ENCODE measurements at places on chromosomes 6 and 20.

GRCh38 chr6:106113256-106113959 is 27.3 kb downstream of the PRDM1 start:
- DNase-seq = no peak

DNA sequence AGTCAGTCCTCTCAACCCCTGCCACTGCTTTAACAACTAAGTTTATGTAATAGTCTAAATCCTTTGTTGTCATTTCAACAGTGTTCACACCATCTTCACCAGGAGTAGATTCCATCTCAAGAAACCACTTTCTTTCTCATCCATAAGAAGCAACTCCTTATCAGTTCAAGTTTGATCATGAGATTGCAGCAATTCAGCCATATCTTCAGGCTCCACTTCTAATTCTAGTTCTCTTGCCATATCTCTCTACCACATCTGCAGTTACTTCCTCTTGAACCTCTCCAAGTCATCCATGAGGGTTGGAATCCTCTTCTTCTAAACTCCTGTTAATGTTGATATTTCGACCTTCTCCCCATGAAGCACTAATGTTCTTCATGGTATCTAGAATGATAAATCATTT is 57.9 kb upstream of the FOXO3 start:
- no peak for DNase-seq

DNA sequence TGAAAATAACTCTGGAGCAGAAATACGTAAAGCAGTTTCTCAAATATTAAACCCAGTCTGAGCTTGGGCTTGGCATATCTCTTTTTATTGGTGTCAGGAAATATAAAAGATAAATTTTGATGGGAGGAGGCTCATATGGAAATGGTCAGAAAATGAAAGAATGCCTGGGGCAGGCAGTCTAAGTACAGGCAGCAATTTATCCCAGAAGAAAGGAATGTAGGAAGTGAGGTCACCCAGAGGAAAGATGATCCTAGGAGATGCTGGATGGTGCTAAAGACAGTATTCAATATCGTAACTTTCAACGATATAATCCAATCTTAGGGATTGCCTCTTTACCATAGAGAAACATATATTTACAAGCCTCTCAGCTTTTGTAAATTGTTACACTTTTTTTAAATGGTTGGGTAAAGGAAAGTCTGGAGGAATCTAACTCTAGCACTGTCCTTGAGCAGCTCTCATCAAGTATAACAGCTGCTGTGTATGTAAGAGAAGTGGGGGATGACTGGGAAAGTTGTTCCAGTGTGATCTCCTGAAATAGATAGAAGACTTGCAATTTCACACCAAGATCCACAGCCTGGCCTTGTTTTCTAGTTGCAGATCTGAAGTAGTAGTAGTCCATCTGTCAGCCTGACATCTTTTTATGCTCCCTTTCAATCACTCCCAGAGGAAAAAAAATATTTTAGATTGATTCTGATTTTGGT is 256.9 kb upstream of the SASH1 start:
- DNase-seq = no peak

DNA sequence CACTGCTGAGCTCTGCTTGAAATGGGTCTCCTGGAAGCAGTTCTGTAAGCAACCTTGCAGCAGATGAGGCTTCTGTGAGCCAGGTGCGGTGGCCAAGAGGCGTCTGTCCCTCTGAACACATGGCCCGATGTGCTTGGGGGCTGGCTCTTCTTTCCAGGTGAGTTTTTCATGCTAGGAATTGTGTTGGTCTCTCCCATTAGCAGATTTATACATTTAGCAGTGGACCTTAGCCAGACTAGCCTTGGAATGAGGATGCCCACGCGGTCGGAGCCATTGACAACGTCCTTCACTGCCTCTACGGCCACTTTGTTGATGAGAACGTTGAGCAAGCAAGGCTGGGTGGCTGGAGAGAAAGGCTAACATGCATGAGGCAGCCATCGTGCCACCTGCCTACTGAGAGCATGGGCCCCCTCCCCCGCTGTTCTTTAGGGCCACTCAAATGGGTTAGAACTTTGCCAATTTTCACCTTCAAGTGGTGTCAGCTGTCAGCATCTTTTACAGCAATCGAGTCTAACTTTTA is 33.5 kb downstream of the ERMARD start:
- DNase-seq = no peak

GRCh38 chr20:36824142-36824940 is 50.8 kb upstream of the DSN1 start:
- no peak for DNase-seq

DNA sequence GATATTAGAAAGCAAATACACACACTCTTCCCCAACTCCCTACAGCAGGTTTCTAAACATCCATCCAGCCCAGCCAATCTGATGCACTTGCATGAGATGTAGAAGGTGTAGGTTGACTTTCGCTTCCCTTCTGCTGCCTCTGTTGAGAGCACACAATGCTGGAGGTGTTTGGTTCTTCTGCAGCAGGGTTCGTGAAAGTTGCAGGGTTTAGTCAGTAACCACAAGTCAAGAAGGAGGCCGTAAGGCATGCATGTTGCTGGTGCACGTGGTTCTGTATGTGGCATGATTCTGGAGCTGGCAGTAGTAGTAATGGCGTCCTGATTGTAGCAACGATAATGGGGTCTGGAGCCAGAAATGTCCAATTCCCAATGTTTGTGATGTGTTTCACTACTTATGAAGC is 53.0 kb downstream of the DEK start:
- DNase-seq = no peak

GRCh38 chr6:167861424-167861823 is 34.7 kb downstream of the AFDN start:
- DNase-seq = no peak

DNA sequence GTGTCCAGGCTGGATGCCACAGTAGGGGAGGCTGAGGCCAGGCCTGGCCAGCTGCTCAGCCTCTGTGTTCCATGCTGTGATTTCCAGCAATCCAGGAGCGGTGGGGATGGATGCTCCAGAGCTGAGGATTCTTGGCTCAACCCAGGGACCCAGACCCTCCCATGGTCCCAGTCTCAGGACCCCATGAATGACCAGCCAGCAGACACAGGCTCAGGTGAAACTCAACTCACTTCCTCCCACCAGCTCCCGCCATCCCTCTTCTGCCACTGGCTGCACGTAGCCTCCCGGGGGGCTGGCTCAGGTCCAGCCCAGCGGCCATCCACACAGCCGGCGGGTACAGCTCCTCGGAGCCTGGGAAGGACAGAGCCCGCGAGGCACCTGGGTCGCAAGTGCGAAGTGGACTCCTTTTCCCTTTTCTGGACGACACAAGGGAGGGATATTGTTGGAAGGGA is 54.5 kb upstream of the DACT2 start:
- no peak for DNase-seq

DNA sequence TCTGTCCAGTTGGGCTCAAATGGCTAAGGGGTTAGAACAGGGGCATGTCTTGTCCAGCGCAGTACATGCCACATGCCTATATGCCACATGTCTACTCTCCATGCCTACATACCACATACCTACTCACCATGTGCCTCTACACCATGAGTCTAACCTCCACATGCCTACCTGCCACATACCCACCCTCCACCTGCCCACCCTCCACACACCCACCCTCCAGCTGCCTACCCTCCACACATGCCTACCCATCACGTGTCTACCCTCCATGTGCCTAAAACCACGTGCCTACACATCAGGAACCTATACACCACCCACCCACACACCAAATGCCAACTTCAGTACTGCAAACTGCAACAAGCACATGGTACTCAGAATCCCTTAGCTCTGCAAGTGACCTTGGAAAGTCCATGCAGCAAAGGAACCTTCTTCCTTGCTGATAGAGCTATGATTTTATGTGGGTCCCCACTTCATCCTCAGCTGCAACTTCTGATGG is 113.0 kb upstream of the CST7 start:
- DNase-seq = no peak

GRCh38 chr6:40583709-40584108 is 3.5 kb downstream of the LRFN2 start:
- DNase-seq = no peak

DNA sequence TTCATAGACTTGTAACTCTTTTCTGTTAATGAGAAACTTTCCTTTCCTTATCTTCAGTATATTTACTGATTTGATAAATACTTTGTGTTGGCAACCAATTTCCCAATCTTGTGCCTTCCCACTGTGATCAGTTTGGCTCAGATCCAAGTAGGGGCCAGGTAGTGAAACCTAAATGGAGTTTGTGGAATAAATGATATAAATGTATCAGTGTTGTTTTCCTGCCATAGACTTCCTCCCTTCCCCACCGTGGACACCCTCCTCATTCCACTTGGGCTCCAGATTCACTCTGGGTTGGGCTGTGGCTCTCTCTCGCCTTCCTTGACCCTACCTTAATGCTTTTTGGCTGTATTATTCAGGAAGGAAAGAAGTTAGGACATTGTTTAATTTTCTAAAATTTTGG is 1.3 kb downstream of the ZKSCAN3 start:
- no peak for DNase-seq

- no peak for DNase-seq
Observed at GRCh38 chr20:38197619-38198018, 32.5 kb upstream of the TGM2 start.

DNA sequence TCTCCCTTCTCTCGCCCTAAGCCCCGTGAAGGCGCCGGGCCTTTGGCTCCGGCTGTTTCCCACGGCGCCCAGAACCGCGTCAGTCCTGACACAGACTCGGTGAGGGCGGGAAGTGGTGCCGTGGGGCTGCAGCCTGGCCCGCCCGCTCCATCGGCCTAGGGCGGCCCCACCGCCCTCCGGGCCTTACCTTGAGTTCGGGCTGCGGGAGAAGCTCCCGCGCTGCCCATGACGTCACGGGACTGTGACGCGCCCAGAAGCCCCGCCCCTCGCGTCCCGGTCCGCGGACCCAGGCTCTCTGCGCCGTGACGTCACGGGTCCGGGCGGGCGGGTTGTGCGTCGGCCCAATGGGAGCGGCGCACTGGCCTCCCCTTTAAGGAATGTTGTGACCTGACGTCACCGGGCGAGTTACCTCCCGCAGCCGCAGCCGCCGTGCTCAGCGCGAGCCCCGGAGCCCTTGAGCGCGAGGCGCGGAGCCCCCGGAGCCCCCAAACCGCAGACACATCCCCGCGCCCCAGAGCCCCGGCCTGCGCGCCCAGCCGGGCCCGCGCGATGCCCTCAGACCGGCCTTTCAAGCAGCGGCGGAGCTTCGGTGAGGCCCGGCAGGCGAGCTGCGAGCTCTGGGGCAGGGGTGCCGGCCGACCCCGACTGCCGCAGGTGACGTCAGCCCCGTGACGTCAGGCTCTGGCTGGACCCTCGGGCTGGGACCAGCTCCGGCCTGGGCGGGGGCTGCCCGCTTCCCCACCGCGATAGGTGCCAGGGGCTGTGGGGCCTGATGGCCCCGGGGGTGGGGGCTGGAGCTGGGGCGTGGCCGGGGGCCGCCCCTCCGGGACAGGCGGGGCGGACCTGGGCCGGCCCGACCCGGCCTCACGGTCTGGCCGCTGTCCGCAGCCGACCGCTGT is at the start of gene MAP1LC3A:
MAP1LC3A (plus strand) TSS at position 399 of the 899 bp plus-strand sequence; CDS start at position 550, 151 bp downstream.
- peak; percentile 88 for DNase-seq

DNA sequence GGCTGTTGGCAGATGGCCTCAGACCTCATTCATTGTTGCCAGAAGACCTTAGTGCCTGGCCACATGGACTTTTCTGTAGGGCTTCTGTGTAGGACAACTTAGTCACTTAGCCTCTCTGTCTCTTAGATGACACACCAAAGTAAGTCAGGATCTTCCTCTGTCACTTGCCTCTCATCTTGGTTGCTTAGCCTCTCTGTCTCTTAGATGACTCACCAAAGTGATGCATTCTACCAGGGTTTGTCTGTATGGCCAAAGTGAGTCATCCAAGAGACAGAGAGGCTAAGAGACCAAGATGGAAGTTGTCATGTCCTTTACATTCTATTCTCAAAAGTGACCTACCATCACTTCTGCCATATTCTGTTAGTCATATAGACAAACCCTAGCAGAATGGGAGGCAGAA is 255.9 kb upstream of the DEFB112 start:
- no peak for DNase-seq

DNA sequence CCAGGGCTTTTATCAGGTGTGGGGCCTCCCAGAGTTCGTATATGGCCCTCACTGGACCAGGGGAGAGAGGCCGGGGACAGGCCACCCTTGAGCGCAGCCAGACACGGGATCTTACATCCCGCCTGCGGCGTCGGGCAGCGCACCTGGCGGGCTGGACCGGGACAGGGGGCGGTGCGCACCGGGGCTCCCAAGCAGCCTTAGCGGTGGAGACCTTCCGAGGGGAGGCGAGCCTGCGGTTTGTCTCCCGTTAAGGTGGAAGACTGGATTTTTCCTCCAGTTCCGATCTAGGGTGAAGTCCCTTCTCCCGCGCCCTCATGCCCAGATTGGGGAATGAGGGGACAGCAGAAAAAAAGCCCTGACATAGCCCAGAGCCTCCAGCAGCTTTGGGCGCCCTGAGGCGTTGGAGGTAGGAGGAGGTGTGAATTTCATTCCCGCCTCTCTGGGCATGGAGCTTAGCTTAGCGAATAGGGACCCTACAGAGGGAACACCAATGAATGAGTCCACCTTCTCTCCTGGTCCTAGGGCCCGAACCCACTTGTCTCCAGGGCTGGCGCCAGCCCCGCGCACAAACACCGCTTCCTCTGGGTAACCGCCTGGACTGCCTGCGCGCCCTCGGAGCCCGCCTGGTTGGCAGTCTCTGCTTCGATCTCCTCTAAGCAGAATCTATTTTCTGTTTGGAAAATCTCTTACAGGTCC is 6.7 kb upstream of the LAMP5 start:
- DNase-seq = no peak

GRCh38 chr20:48686238-48687116 is 141.3 kb downstream of the PREX1 start:
- DNase-seq = no peak

- DNase-seq = no peak
Observed at GRCh38 chr6:142784344-142784743, 160.6 kb downstream of the HIVEP2 start.

DNA sequence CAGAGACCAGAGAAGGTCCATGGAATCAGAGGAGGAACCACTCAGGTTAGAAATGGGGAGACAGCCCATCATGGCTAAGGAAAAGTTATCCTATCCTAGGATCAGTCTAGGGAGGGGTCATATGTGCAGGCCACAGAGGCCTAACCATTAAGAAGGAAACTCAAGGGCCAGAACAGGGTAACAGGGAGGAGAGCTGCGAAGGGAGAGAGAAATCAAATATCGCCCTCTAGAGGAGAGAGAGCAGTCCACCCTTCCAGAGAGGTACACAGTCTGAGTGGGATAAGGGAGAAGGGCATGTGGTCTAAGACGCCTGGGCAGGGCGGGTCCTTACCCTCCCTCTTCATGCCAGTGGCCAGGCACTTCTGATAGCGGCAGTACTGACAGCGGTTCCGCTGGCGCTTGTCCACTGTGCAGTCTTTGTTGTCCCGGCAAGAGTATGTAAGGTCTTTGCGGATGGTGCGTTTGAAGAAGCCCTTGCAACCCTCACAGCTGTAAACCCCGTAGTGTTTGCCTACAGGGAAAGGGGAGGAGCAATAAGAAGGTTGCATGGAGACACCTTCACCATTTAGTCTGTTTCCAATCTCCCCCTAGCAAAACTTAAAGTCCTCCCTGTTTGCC is 2.9 kb downstream of the RXRB start:
- DNase-seq = no peak
